Liver (tissue), 10 donors: ENCODE measurements at places on chromosomes 13 and 19.

GRCh38 chr19:33226550-33227241, 1.0 kb upstream of the SLC7A10 start:
- DNase-seq, result no peak

GRCh38 chr13:63838366-63839110, 2422.9 kb upstream of the PCDH20 start:
- no peak for DNase-seq

DNA sequence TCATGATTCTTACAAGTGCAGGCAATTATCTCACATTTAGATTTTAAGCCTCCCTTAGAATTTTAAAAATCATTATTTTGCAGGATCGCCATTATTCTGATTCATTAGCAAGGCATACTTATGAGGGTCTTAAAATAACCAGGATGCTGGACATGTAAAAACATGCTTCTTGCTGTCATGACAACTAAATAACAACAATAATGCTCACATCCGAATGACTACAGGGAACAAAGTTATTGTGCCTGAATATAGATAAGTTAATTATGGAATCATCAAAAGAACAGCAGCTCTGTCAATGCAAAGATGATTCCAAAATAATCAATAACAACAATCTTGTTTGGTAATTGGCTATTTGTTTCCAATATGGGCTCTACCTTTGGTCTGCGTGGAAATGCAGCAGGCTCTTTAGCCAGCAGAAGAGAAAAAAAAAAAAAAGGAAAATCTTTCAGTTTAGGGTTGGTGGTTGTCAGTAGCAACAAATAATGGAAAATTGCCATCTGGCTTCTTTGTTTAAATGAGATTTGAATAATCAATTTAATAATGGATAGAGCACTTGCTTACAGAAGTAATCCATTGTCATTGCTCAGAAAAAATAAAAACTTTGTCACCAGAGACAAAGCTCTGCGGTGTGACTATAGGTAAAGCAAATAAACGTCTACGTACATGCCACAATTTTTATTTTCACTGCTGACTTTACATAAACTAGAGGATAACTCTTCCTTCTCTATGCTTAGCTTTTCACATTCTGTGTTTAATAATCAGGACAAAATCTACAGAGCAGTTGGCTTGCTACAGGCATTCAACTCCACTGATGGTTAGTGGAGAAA, 468.9 kb upstream of the TSHZ3 start:
- no peak for DNase-seq

DNA sequence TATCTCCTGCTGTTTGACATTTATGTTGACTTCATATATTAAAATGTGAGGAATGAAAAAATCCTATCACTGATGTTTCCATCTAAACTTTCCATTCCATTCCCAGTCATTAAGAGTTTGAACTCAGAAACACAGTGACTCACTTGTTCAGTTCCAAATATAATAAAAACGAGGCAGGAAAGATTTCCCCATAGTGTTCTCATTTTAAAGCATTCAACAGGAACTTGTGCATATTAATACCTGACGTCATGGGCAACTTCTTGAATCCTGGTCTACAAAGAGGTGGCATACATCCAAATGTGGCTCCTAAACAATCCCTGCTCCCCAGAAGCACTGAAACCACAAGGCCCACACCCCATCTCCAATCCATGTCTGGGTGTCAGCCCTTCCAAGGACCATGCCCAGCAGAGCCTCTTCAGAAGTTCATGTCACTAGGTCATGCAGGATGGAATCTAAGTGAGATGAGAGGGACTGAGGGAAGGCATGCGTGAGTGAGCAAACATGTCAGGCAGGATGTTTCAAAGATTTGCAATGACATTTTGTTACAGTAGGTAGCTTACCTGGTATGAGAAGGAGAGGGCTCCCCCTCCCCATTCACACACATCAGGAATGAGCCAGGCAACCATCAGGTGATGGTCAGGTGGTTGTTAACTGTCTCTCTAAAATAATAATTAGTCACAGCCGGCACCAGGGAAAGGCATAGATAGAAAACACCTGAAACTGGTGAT, 9.4 kb upstream of the ERVV-2 start:
- no peak for DNase-seq

DNA sequence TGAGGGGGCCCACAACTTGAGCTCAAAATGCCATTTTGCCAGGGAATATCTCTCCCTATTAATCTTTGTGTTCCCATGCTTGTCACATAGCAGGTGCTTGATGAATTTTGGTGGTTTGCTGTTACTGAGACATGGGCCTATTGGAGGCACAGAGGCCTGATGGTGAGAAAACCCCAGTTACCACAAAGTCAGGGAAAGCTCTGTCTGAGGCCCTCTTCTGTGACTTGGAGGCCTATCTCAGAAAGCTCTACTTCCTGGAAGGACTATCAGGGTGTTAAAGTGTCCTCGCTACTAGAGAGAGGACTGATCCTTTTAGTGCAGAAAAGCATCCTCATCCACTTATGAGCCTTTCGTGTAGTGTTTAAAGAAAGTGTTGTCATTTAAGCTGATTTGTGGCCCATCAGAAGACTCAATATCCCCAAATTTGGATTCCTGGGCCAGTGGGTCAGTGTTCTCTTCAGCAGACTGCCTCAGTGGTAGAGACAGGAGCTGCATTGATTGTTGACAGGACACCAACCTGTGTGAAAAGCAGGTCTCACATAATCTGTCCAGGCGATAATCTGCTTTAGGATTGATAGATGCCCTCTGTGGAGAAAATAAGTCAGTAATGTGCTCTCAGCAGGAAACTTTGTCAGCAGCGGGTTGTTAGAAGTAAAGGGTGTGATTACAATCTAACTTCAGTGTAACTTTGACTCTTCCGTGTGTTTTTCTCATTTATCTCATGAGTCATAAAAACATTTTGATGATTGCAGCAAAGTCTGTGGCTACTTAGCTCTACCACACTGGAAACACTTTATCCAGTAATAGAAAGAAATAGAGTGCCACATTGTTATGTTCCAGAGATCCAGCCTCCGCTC, 121.0 kb downstream of the AKAP11 start:
- DNase-seq, result no peak

DNA sequence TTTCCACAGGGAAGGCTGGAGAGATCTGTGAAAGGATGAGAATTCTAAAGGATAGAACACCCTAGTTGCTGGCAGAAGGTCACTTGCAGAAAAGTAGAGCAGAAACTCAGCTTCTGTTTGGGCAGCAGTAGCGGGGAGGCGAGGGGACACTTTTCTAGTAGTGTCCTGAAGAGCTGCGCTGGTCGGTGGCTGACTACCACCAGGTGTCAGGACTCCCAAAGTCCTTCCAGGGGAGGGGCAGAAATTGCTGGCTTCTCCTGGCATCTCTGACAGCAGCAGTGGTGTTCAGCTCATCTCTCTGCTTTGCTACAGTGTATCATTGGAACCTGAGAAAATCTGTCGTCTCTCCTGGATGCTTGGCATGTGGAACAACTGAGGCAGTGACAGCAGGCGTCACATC, 120.9 kb downstream of the ZDHHC20 start:
- DNase-seq, result no peak

DNA sequence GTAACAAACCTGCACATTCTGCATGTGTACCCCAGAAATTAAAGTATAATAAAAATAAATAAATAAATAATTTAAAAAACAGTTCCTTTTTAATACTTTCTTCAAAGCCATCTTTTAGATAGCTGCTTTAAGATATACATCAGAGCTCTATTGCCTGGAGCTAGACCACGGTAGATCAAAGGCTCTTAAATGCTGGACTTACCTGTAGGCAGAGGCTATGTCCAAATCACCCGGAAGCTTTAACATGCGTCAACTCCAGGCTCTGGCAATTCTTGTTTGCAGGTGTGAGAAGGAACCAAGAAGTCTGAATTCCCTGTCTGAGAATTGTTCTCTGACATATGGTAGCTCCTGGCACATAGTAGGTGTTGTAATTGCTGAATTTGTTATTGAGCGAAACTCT, 1.6 kb upstream of the METTL21C start:
- no peak for DNase-seq

GRCh38 chr13:65843314-65843731, 1386.8 kb downstream of the PCDH9 start:
- no peak for DNase-seq

- no peak for DNase-seq
These were observed 463 bp upstream of the POMP start for GRCh38 chr13:28658539-28658795.
